ENCODE measurements at places on chromosomes 12 and 14.

- no peak for DNase-seq
Measured at GRCh38 chr14:96422992-96423391, 31.1 kb downstream of the AK7 start.

DNA sequence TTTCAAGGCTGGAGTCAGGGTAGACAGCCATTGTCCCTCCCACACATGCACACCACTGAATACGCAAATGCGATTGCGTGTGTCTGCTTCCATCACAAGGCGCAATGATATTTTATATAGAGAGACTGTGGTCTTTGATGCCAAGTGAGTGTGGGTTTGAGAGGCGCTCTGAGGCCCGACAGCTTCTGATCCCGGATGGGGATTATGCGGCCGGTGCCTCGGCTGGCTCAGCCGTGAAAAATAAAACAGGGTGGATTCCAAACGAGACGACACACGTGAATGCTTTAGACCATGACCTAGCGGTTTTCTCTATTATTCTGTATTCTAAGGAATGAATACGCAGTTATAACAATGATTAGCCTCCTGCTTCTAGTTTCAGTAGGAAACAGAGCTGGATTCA is 72.5 kb downstream of the TMEM132D start:
- DNase-seq = no peak

DNA sequence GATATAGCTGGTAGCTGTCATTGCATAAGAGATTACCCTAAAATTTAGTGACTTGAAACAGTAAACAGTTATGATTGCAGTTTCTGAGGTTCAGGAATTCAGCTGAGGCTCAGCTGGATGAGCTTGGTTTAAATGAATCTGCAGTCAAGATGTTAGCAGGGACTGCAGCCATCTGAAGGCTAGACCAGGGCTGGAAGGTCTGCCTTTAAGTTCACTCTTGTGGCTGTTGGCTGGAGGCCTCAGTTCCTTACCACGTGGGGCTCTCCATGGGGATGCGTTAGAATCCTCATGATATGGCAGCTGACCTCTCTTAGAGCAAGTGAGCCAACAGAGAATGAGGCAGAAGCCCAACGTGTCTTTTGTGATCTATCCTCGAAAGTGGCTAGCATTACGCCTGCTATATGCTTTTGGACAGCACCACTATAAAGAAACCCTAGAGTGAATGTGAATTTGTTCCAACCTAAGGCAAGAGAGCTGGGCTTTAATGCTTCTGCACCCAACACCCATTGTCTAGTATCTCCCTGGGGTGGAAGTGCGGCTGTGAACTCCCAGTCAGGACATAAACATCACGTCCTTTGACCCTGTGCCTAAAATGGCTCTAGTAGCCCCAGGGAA is 26.0 kb downstream of the HSPB8 start:
- no peak for DNase-seq

DNA sequence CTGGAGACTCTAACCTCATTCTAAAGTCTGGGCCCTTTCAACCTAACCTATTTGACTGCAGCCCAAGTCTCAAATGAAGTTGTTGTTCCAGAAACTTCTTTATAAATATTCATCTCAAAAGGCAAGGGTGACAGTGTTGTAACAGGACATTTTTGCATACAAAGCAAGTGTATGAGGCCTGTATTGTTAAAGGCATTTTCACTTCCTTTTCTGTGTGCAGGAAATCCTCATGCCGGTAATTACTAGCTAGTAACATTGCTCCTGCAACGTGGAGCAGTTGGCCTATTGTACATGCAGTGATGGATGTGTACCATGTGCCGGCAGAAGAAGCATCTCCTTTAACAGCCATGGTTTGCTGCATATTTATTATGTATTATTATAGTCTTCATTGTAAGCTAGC is 156.5 kb upstream of the RMST start:
- DNase-seq = no peak

DNA sequence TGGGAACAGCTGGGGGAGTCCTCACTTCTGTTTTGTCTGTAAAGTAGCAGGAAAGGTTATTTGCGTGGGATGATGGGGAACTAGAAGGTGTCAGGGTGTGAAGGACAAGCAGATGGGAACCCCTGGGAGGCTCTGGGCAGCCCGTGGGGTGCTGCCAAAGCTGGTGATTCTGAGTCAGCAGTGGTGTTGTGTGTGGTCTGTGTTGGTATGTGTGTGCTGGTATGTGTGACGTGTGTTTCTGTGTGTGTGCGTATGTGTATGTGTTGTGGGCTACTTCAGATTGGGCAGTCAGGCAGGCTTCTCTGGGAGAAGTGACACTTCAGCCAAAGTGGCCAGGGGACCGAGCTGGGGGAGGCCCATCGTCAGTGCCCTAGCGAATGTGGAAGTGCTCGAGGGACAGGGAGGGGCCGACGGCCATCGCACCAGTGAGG is 15.3 kb upstream of the BDKRB2 start:
- DNase-seq = no peak

- no peak for DNase-seq
Measured at GRCh38 chr14:71576472-71576871, 355.8 kb upstream of the RGS6 start.

DNA sequence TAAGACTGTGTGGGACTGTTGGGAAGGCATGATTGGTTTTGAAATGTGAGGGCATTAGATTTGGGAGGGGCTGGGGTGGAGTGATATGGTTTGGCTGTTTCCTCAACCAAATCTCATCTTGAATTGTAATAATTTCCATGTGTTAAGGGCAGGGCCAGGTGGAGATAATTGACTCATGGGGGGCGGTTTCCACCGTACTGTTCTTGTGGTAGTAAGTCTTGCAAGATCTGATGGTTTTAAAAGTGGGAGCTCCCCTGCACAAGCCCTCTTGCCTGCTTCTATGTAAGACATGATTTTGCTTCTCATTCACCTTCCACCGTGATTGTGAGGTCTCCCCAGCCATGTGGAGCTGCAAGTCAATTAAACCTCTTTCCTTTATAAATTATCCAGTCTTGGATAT is 76.6 kb upstream of the PPFIA2 start:
- DNase-seq = peak; percentile 36

GRCh38 chr12:74537126-74537706 is 419 bp upstream of the ATXN7L3B start:
- DNase-seq = no peak

DNA sequence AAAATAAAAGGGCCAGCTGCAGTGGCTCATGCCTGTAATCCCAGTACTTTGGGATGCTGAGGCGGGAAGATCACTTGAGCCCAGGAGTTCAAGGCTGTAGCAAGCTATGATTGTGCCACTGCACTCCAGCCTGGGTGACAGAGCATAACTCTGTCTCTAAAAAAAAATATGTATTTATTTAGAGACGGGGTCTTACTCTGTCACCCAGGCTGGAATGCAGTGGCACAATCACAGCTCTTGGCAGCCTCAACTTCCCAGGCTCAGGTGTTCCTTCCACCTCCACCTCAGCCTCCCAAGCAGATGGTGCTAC is 179.3 kb upstream of the ATF7IP start:
- DNase-seq = no peak

DNA sequence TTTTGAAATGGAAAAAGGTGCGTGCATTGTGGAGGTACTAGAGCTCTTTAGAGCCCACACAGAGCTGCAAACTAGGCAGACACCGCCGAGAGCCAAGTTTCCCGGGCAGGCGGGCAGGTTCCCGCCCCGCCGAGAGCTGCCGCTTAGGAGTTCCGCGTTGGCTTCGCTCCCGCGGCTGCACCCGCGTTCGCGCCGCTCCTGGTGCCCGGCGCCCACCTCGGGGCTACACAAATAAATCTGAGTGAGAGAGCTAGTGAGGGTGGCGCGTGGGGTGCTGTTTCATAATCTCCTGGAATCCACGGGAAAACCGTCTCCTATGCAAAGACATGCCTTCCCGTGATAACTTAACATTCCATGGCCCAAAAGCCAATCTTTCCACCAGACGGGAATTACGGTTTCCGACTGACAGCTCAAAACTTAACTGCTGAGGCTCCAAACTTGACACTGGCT is 645 bp downstream of the KITLG start:
- no peak for DNase-seq

GRCh38 chr14:79044894-79045624 is 874.9 kb downstream of the NRXN3 start:
- no peak for DNase-seq
